ENCODE measurements at places on chromosomes 6 and 20.

DNA sequence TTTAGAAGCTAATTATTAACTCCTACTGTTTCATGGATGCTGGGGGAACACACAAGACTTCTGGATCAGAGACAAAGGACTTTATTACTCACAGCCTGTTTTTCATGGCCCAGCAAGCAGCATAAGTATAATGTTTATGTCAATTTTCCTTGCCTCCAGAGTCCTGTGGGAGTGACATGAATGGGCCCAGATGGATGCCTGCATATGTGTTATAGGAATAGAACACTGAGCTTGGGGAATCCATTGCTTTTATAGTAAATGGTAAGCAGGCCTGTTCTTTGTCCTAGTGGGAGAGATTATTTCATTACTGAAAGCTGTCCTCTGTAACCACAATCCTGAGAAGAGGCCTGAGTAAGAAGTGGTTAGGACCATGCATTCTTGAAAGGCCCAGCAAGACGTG is 25.6 kb downstream of the BLTP3A start:
- no peak for DNase-seq

- no peak for DNase-seq
Measured at GRCh38 chr6:146892613-146893401, 294.0 kb downstream of the ADGB start.

- DNase-seq, result no peak
Measured at GRCh38 chr20:62266851-62267250, 28.5 kb downstream of the OSBPL2 start.

- DNase-seq, result no peak
Measured at GRCh38 chr6:113529196-113529595, 327.9 kb upstream of the MARCKS start.

- no peak for DNase-seq
Measured at GRCh38 chr20:4604580-4604979, 117.1 kb upstream of the PRND start.

DNA sequence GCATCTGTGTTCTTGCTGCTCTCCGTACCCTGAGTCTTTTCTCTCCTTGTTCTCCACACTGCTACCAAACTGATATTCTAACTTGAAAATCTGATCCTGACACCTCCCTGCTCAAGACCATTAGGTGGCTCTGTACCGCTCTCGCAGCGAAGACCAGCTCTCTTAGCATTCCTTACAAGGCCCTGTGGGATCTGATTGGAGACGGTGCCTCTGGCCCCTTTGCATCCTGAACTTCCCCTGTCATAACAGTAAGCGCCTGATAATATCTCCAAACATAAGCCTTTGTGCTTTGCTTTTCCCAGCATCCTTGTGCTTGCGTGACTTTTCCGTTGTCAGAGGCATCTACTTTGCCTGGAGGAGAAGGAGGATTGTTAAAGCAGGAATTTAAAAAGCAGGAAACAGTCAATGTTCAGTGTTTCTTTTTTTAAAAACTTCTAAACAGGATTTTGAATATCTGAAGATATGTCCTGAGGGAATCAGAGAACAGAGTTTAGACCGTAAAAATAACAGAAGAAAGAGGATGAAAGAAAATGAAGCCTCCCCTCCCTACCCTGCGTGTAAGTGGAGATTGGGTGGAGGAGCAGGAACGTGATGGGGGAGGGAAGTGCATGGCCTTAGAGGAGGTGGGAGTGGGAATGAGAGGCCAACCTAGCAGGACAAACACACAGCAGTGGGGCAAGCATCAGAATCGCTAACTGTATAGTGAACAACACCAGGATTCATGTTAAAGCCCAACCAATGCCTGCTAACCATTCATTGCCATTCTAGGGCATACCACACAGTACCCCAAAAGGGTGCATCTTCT is 89.2 kb upstream of the STMND1 start:
- DNase-seq, result no peak
